Left hindlimb (tissue), 1 donor: ENCODE measurements at places on chromosomes 3 and 15.
A peak's percentile ranks its signal among the peaks of the same experiment; 100 is the strongest.

- DNase-seq: no peak
Observed at GRCh38 chr3:71371282-71371681, 212.2 kb downstream of the FOXP1 start.

DNA sequence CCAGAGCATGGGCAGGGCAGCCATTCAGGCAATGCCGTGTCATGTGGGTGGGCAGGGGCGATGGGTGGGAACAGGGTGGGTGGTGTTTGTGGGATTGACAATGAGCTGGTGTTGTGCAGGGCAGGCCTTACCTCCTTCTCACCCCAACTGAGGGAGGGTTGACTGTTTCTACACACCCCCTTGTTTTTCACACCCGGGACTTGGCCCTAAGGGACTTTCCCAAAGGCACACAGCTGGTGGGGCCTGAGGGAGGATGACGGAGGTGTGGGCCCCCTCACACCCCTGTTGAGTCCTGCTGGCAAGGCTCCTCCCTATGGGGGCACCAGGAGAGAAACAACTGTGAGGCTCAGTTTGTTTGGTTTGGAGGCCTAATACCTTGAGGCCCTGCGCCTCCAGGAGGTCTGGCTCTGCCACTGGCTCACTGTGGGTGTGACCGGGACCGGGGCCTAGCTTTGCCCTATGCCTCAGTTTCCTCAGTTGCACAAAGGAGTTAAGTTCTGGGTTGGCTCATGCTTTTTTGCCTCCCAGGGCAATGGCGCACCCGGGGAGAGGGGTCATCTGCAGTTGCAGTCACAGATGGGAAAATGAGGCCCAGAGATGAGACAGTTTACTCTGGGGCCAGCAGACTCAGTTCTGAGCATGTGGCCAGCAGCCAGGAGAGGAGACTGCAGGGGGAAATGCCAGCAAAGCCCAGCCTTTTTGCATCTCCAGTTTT, 5.1 kb upstream of the DNAH1 start:
- no peak for DNase-seq

GRCh38 chr15:58139276-58139988, 1.3 kb downstream of the AQP9 start:
- DNase-seq: no peak

- no peak for DNase-seq
Observed at GRCh38 chr15:43433165-43433564, 59.8 kb downstream of the TP53BP1 start.

DNA sequence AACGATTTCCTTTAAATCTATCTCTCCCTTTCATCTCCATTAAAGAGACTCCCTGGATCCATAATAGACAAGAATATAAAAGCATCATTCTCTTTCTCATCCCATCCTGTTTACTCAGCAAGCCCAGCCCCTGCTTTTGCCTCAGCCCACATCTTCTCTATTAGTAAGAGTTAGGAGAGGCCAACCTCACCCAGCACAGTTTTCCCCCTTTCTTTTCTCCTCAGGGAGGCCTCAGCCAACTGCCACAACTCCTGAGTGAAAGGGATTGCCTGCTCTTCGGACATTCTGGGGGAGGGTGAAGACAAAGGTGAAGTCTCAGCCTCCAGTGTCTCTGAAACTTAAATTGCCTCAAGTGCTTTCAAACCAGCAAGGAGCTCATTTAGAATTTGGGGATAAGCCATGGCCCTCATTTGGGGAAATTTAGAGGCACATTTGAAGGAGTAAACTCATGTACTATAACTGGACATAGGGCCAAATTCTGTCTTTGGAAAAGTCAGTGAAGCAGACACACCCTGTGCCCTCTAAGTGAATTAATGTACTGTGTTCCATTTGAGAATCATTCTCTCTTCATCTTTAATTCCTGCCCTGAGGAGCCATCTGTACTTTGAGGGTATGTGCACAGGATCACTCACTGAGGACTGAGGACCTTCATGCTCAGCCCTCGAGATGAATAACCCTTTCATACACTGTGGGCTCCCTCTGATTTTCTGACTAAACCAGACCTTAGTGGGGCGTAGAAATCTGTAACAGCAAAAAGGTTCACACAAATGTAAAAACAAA, 82.5 kb downstream of the SOX2 start:
- DNase-seq: no peak

- DNase-seq: no peak
Observed at GRCh38 chr15:100713163-100713867, 110.9 kb downstream of the ASB7 start.

DNA sequence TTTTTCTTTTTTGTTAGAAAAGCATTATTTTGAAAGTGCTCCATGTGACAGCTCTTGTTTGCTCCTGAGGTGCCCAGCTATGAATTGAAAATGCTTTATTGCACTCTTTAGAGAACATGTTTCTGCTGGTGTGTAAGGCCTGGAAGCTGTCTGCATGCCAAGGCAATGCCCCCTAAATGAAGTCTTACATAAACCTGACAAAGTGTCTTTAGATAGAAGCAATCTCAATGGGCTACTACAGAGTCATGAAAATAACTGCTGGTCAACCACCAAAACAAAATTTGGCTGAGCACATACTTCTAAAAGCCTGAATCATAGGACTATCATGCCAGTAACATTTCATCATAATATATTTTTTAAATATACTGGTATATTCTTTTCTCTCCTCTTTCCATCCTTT, 178.7 kb downstream of the THRB start:
- DNase-seq: no peak

GRCh38 chr3:36172699-36173098, 207.6 kb upstream of the STAC start:
- DNase-seq: no peak

- DNase-seq: no peak
Observed at GRCh38 chr15:37574985-37575384, 359.5 kb upstream of the TMCO5A start.

- no peak for DNase-seq
Observed at GRCh38 chr3:10855083-10855870, 39.2 kb downstream of the SLC6A11 start.

DNA sequence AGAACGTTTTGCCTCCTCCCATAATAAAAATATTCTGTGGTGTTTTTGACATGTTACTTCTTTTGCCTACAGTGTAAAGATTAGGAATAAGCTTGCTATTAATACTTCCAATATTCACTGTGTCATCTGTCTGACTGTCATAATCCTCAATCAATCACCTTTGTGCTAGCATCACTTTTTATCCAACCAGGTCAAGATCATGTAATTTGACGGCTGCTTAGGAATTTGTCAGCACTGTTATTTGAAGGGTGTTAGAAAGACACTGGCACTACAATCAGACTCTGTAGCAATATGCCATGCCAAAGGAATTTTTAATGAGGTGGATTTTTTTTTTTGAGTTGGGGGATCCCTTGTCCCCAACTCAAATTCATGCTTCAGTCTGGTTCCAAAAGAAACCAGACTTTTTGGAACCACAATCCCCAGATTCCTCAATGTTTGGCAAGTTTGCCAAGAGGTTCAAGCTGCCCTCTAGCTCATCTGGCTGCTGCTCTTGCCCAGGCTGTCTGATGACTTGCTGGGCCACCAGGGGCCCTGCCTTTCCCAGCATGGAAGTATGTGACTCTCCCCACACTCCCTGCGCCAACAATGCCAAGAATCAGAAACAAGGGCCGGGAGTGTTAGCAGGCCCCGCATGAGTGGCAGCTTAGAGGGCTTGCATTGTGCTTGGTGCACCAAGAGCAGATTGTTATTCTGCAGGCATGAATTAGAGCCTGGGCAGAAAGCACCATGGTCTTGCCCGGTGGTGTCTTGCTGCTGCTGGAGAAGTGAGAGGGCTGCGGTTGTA, 58.6 kb upstream of the TSC22D2 start:
- DNase-seq: peak; percentile 36

GRCh38 chr3:128993461-128994172, at the start of gene CFAP92:
TSS of gene CFAP92 (minus strand) at chr3:128994076. CDS start at chr3:128993304, 772 bp downstream.
- DNase-seq: peak; percentile 90

DNA sequence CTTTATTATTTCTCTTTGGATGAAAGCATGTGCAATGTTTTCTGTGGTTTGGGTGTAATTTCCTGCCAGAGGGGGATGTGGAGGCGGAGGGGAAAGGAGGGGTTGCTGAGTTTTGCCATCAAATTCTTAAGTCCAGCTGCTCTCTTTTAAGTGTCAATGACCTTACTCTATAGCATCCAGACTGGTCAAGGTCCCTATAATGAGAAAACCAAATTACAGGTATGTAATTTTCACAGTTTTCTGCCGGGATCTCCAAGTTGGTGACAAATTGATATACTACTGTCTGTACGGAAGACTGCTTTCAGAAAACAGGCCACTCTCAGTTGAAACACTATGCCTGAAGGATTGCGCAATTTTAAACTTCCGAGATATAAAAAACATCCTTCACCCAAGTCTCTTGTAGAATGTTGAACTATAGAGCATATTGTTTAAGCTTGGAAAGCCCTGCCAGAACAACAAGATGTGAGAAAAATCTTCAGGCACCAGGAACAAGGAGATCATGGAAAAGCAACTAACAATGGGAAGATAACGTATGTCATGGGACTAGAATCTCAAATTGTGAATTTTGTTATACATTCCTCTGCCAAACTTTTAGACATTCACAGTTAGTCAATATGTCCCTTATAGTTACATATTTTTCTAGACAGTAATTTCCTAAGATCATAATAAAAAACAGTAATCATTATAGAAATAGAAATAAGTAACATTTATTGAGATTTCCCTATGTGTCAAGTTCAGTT, 300.7 kb upstream of the SATB1 start:
- DNase-seq: no peak

GRCh38 chr3:119352863-119353527, 58.8 kb downstream of the ARHGAP31 start:
- no peak for DNase-seq

- no peak for DNase-seq
Observed at GRCh38 chr3:177523872-177524438, 326.7 kb upstream of the TBL1XR1 start.

- DNase-seq: no peak
Observed at GRCh38 chr3:130971208-130971607, 55.4 kb downstream of the ASTE1 start.

DNA sequence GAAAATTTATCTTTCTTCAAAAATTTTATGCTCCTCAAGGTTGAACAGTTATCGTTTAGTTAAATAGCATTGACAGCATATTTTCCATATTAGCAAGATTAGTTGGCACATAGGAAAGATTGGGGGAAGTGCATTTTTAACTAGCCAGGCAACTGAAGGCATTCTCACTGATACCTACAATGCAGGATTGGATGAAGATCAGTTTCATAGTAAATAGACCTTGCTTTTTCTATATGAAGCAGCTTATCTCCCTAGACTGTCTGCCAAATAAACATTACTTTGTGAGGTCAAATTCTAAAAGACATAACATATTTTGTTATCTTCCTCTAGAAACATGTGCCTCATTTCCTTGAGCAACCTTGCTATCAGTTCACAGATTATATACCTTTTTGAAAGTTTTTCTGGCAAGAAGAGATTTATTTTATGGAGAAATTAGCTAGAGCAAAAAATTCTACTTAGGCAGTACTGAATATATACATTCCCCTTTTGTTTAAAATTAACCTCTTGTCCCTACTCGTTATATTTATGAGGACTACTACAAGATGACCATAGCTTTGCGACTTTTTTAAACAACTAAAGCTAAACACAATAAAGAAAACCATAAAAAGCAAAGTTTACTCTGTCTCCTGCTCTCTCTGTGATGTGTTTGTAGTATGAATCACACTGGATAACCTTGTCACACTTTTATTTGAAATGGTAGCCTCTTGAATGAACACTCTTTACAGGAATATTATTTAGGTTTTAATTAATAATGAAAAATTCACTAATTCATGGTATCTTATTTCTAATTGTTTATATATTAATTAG, 654.9 kb upstream of the TBL1XR1 start:
- no peak for DNase-seq

GRCh38 chr15:66780973-66781718, 79.1 kb downstream of the SMAD6 start:
- DNase-seq: no peak

DNA sequence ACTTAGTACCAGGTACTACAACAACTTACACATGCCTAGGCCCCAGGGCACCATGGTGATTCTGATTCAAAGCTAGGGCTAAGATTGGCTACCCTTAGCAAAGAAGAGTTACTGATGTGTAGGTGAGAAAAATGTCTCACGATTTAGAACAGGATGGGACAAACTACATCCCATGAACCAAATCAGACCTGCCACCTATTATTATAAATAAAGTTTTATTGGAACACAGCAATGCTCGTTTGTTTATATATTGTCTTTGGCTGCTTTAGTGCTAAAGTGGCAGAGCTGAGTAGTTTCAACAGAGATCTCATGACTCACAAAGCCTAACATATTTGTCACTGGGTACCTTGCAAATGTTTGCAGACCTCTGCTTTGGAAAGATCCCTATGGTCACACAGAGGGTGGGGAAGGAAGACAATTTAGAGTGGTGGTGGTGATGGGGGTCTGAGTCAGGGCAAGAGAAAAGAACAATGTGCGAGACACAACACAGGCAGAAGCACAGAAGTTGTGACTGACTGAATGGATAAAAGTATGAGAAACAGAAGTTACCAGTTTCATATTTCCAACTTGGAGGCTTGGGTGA, 770.6 kb upstream of the CFAP20DC start:
- DNase-seq: no peak

GRCh38 chr15:57565311-57565710, 26.4 kb upstream of the MYZAP start:
- no peak for DNase-seq

GRCh38 chr3:50237754-50238548, 1.9 kb downstream of the GNAI2 start:
- peak; percentile 89 for DNase-seq

DNA sequence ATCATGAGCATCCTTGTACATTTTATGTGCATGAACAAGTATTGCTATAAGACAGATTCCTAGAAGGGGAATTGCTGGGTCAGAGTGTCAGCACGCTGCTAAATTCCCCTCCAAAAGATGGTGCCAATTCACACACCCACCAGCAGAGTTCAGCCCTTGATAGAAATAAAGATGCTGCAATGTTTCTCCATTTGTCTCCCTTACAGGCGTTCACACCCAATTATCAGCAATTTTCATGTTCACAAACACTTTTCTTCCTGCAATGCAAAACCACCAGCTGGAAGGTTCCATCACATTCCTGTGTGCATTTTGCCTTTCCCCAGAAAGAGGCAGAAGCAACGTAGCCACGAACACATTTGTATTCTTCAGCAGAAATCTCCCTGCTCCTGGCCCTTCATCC, 3.3 kb upstream of the TAMM41 start:
- no peak for DNase-seq

DNA sequence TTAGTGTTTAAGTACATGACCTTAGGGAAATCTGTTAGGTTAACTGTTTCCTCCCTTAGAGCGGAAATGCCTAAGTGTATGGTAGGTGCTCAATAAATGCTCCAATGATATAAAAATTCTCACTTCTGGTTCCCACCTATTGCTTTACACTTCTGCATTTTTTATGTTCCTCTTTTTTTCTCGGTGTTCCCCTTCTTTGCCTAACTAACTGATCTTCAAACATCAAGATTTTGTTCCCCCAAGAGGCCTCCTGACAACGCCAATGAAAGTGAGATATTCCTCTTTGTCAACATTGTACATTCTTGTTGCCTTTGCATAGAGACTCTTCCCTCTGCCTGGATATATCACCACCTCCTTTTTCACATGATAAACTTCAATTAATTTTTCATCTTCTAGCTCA, 17.4 kb downstream of the SLC35A5 start:
- no peak for DNase-seq
